HT1080 (cell line): ENCODE measurements at places on chromosomes 3 and 15. TPM values are rescaled to one million over a fixed set of nuclear protein-coding genes. Genes with fewer than 3 reads are reported as not detected.

- DNase-seq = no peak
Measured at GRCh38 chr3:41202075-41202833, 2.9 kb downstream of the CTNNB1 start.

GRCh38 chr15:62502451-62502850, 337.4 kb upstream of the C2CD4B start:
- no peak for DNase-seq

DNA sequence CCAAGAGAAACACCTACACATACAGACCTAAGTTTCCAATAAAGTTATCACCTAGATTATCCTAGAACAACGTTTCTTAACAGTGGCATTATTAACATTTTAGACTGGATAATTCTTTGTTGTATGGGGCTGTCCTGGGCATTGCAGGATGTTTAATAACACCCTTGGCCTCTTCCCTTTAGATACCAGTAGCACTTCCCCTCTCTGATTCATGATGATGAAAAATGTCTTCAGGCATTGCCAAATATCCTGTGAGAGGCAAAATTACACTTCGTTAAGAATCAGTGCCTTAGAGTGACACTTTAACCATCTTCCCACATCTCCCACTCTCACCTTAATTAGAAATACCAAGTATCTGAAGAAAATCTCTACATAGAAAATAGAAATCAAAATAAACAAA, 352.6 kb downstream of the CGGBP1 start:
- DNase-seq = peak; percentile 42

Gene IQCF6
- total RNA-seq = not detected in 2 replicates

Gene OR5AC2
- total RNA-seq = not detected in 2 replicates

DNA sequence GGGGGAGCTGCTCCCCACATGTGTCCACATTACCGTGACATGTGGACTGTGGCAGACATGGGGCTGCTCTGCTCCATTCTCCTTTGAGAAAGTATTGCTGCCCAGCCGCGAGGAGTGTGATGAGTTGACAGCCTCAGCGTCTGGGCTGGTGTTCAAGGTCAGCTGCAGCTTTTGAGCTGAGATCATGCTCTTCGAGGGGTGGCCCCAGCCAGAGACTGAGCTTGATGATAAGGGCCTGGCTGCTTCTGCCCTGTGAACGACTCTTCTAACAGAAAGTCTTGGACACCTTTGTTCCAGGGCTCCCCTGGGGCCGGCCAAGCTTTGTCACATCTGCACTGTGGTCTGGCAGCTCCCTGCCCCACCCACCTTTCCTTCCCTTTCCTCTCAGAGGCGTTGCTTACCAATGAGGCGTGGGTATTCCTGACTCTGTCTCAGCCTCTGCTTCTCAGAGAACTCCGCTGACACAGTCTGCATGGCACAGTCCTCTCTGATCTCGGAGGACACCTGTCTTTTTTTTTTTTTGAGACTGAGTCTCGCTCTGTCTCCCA, 86.6 kb downstream of the CHRD start:
- DNase-seq = no peak

- peak; percentile 82 for DNase-seq
Measured at GRCh38 chr3:122668930-122669730, 11.5 kb upstream of the PARP14 start.

GRCh38 chr15:90376789-90377188, 11.3 kb upstream of the IQGAP1 start:
- DNase-seq = no peak

DNA sequence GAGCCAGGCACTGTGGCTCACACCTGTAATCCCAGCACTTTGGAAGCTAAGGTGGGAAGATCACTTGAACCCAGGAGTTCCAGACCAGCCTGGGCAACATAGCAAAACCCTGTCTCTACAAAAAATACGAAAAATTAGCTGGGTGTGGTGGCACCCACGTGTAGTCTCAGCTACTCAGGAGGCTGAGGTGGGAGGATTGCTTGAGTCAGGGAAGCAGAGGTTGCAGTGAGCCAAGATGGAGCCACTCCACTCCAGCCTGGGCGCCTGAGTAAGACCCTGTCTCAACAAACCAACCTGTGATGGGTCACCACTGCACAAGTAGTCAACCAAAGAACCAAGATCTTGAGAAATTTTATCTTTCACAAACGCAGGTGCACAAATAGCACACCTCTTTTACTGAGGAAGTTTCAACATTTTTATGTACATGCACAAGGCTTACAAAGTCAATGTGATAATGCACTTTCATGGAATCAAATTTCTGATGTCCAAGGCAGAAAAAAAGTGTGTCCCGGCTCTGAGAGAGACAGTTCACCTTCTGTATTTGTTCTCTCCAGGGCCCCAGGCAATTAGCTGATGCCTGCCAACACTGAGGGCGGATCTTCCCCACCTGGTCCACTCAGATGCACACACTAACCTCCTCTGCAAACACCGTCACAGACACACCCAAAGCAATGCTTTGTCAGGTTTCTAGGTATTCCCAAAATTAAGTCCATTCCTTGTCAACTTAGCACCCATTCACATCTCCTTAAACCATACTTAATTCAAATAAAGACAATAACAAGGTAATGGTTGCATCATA, 12.4 kb downstream of the ACAA1 start:
- no peak for DNase-seq

DNA sequence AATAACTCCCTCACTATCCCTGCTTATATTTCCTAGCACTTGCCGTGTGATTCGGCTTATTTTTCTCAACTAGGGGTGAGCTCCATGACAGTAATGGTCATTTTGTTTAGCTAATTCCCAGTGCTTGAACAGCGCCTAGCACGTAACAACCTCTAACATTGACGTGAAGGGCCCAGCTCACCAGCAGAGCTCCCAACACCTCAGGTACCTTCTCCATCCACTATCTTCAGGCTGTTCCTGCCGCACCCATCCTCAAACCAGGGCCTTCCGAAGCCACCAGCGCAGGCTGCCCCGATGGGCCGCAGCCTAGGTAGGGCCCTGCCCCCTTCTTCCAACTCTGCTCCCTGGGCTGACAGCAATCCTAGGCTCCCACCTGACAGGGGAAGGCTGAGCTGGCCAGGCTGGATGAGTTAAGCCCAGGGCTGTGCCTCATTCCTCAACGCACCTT, 751 bp upstream of the RPS17 start:
- DNase-seq = peak; percentile 19

DNA sequence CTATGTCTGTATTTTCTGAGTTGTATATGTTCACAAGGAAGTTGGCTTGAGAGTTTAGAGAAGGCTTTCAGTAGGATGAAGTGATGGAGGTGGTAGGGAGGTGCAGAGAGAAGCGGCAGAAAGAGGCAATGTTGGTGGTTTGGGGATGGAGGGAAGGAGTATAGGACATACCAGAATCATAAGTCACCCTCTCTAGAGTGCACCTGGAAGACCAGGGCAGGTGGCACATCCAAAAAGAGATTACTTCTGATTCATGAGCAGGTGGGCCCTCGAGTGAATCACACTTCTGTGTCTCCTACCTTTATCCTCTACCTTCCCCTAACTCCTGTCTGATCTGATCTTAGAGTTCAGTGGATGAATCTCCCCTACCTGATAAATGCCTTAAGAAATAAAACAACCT, 41.8 kb upstream of the MRPL3 start:
- no peak for DNase-seq

GRCh38 chr15:81256916-81257315, 60.2 kb downstream of the IL16 start:
- peak; percentile 18 for DNase-seq

- DNase-seq = peak; percentile 81
Measured at GRCh38 chr3:152943645-152944044, 108.7 kb downstream of the P2RY1 start.

DNA sequence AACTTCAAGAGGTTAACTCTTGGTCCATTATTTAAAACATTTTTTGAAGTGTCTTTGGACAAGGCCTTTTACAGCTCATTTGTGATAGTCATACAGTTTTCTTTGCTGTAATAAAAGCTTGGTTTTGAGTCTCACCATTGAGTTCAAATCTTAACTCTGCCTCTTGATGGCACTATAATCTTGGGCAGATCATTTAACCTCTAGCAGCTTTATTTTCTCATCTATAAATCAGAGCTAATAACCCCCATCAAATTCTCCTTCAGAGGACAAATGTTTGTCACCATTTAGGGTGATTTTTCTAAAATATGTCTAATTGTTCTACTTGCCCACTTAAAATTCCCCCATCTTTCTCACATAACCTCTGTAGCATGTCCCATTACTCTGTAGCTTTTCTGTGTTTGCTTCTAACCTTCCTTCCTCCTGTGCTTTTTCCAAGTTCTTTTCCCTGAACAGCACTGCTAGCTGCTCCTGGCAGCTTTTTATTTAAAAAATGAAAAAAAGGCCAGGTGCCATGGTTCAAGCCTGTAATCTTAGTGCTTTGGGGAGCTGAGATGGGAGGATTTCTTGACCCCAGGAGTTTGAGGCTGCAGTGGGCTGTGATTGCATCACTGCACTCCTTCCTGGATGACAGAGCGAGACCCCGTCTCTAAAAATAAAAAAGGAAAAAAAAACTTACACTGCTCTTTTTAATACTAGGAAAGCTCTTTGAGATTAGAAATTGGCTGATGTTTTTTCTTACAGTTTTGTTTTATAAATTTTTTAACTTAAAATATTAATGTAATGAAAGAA, 28.5 kb downstream of the UBE2E1 start:
- no peak for DNase-seq

DNA sequence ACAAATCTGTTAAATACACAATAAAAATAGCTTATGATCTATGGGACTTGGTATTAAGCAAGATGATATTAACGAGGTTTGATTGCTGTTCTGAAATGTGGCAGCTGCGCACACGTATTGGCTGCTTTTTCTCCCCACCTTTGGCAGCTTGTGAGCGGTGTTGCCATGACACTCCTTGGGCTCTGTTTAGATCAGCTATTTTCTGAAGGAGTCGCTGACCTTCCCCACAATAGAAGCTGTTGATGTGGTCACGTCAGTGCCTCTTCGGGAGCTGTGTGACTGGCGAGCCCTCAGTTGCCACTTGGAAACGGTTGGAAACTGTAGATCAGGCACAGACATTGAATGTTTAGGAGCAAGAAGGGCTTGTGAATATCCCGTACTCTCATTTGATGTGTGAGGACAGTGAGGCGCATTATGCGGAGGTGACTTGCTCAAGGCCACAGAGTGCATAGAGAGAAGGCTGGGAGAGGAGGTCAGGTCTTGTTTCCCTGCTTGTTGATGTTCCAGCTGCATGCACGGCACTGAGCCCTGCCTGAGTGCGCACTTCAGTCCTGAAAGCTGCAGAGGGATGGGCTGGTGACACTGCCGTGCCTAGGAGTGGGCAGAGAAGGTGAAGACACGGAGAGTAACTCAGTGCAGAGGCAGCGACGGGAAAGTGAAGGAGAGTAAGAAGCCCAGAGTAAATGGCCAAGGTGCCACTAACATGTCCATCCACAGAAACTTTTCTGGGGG, 198.4 kb downstream of the LPP start:
- DNase-seq = no peak

DNA sequence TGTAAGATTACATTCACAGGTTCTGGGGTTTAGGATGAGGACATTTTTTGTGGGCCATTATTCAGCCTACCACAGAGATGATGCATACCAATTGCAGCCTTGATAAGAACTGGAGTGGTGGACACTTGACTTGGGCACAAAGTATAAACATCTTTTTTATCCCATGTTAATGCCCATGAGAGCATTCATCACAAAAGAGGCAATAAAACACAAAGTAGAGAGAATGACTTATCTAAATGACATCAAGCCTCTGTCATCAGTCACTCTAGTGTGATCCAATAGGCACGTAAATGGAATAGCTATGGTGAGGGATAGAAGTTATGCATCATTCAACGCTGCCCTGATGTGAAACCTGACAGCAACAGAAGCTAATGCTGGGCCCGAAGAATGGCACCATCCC, 25.8 kb downstream of the VEPH1 start:
- DNase-seq = peak; percentile 51

DNA sequence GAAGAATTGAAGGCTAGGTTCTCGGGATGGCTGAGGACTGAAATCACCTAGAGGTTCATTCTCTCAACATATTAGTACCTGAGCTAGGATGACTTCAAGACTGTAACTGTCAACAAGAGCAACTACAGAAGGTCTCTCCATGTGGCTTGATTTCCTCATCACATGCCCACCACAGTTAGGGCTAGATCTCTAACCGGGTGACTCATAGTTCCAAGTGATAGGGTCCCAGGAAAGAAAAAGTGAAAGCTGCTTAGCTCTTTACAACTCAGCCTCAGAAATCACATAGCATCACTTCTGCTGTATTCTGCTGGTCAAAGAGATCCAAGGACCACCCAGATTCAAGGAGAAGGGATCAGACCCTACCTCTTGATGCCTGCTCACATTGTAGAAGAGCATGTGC, 165.4 kb upstream of the AGTR1 start:
- DNase-seq = peak; percentile 61

Gene EOMES
- 0.06 and 0.30 TPM in 2 replicates for total RNA-seq

Gene WDR93
- total RNA-seq = not detected in 2 replicates

- peak; percentile 92 for DNase-seq
Measured at GRCh38 chr3:183131735-183132134, 30.8 kb downstream of the LAMP3 start.

Gene MYZAP
- total RNA-seq = 1.8 and 2.1 TPM in 2 replicates

Gene ISL2
- 0.57 and 2.2 TPM in 2 replicates for total RNA-seq

GRCh38 chr3:81500039-81500438, 261.4 kb downstream of the GBE1 start:
- DNase-seq = no peak

Gene TUSC7
- total RNA-seq = not detected in 2 replicates

DNA sequence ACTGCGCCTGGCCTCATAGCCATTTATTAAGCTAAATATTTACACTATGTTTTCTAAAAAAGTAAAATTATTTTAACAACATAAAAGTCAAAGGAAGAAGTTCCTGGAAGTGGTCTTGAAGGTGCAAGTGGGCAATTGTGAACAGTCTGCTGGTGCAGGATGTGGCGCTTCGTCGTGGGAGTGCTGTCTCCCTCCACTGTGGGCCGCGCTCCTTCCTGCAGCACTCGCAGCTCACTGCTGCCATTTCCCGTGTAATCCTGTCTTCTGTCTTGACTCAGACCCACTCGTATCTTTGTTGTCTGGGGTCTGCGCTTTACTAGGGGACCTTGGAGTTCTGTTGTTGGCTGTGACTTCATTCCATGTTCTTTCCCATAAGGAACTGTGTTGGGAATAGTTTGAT, 56.3 kb downstream of the APBA2 start:
- no peak for DNase-seq

Gene SUSD5
- 12.0 and 18.2 TPM in 2 replicates for total RNA-seq

DNA sequence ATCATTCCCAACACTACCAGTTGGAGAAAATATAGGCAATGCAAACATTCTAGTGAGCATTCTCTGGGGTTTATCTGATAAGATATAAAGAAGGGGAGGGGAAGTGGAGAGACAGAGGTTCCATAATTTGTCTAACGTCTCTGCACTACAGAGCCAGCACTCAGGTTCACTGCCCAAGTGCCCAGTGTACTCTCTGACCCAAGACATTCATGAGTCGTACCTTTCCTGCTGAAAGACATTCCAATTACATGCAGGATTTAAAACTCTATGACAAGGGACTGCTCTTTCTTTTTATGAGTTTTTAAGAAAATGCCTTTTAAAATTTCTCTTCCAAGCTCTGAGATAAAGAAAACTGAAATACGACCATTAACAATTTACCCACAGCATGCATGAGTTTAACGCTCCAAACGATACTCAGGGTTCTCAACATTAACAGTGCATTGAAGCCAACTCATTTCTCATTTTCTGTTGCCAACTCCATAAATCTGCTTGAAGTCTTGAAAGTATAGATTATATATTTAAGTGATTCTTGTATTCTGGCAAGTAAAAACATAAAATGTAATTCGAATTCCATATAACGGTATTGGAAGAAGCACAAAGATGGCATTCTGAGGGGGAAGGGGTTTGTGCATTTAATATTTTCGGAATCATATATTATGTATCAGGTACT, 193.4 kb downstream of the SUCLG2 start:
- peak; percentile 34 for DNase-seq

- no peak for DNase-seq
Measured at GRCh38 chr15:41985236-41986160, 13.1 kb upstream of the EHD4 start.

- DNase-seq = no peak
Measured at GRCh38 chr3:181210275-181210674, 220.7 kb upstream of the DNAJC19 start.
